CD14-positive monocyte (primary cell): ENCODE measurements at places on chromosomes 13 and 19. TPM values are rescaled to one million over a fixed set of nuclear protein-coding genes. Genes with fewer than 3 reads are reported as not detected.

The PSG11 gene
- not detected for polyA plus RNA-seq

The DCLK1 gene
- polyA plus RNA-seq, result not detected

The DMKN gene
- polyA plus RNA-seq, result not detected

The SERPINE3 gene
- polyA plus RNA-seq, result not detected

The ZNRF4 gene
- polyA plus RNA-seq, result not detected

The AXL gene
- polyA plus RNA-seq, result not detected

The C19orf73 gene
- polyA plus RNA-seq, result 0.66 TPM

The KCNRG gene
- 0.06 and 0.29 TPM in 2 replicates for polyA plus RNA-seq

The CADM4 gene
- 0.31 TPM for polyA plus RNA-seq

The ASF1B gene
- polyA plus RNA-seq, result 6.3 and 7.8 TPM in 2 replicates

The WASF3 gene
- polyA plus RNA-seq, result not detected in 2 replicates

The TPT1 gene
- polyA plus RNA-seq, result 2,102 TPM

The PSG2 gene
- not detected for polyA plus RNA-seq

The TMEM190 gene
- polyA plus RNA-seq, result not detected

The NEK5 gene
- 0.07 TPM for polyA plus RNA-seq

The ZNF135 gene
- 0.37 TPM for polyA plus RNA-seq

The MUC16 gene
- not detected for polyA plus RNA-seq

The LILRB2 gene
- 111 TPM for polyA plus RNA-seq

The ASPDH gene
- not detected for polyA plus RNA-seq

The ADAMTSL5 gene
- not detected for polyA plus RNA-seq

The UPF3A gene
- 7.0 TPM for polyA plus RNA-seq

The CEACAM16 gene
- not detected for polyA plus RNA-seq

The ZNF723 gene
- polyA plus RNA-seq, result not detected

The SYNGR4 gene
- polyA plus RNA-seq, result not detected in 2 replicates

The ZFP14 gene
- 0.72 TPM for polyA plus RNA-seq

The SSC5D gene
- 0.06 and 0.08 TPM in 2 replicates for polyA plus RNA-seq

The SLAIN1 gene
- polyA plus RNA-seq, result 0.43 TPM

The C19orf67 gene
- polyA plus RNA-seq, result not detected

The MYH14 gene
- polyA plus RNA-seq, result not detected in 2 replicates

The MBD3L3 gene
- polyA plus RNA-seq, result not detected in 2 replicates

The KLHL1 gene
- polyA plus RNA-seq, result not detected

The ABCA7 gene
- polyA plus RNA-seq, result 104 and 115 TPM in 2 replicates

The DAND5 gene
- polyA plus RNA-seq, result not detected

The FOSB gene
- polyA plus RNA-seq, result 679 and 840 TPM in 2 replicates

The IZUMO2 gene
- polyA plus RNA-seq, result not detected

The UPF1 gene
- polyA plus RNA-seq, result 43.7 and 47.5 TPM in 2 replicates

The IRF3 gene
- 41.1 TPM for polyA plus RNA-seq

The NKPD1 gene
- polyA plus RNA-seq, result not detected

The IZUMO1 gene
- polyA plus RNA-seq, result not detected in 2 replicates
